Kidney (tissue), 22 donors: ENCODE measurements at places on chromosomes 12 and 14.

GRCh38 chr12:54598970-54599369 lies 10.5 kb upstream of the PPP1R1A start:
- DNase-seq = peak; percentile 63

- DNase-seq = no peak
These were observed 52.4 kb downstream of the DUSP6 start for GRCh38 chr12:89299931-89300330.

GRCh38 chr12:91383099-91383498 lies 200.5 kb upstream of the DCN start:
- peak; percentile 44 for DNase-seq

GRCh38 chr14:85714069-85714468 lies 184.1 kb downstream of the FLRT2 start:
- DNase-seq = no peak

GRCh38 chr12:104494137-104494792 lies 37.5 kb downstream of the CHST11 start:
- no peak for DNase-seq

GRCh38 chr14:61703342-61704129 lies 8.2 kb downstream of the HIF1A start:
- no peak for DNase-seq

- no peak for DNase-seq
These were observed 35.1 kb upstream of the BATF start for GRCh38 chr14:75487155-75487671.

DNA sequence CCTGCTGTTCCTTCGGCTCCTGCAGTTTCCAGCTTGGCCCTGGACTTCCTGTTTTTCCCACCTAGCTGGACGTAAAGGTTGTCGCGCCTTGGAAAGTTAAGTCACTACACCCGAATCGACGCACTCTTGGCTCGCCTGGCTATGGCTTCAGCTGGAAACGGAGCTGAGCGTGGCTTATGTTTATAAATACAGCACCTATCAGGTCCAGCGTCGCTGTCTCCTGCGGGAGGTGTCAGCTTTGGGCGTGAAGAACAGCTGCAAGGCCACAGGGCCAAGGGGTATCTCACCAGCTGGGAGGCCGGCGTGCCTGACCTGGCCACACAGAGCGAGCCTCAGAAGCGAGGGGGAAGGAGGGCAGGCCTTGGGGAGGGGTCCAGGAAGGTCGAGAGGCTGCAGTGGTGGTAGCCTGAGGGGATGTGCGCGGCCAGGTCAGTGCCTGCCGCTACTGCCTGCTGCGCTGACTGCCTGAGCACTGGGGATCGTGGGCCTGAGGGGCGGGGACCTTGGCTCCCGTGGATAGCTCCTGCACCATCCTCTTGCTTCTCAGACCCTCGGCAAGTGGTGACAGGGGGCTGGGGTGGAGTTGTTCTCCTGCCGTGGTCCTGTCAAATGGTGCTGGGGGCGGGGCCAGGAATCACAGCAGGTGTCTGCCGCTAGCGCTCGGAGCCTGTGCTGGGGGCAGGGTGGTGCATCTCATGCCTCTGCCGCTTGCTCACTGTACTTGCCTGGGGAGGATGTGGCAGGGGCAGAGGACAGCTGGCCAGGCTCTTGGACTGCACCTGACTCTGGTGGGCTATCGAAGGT lies 12.5 kb downstream of the PACS2 start:
- no peak for DNase-seq

DNA sequence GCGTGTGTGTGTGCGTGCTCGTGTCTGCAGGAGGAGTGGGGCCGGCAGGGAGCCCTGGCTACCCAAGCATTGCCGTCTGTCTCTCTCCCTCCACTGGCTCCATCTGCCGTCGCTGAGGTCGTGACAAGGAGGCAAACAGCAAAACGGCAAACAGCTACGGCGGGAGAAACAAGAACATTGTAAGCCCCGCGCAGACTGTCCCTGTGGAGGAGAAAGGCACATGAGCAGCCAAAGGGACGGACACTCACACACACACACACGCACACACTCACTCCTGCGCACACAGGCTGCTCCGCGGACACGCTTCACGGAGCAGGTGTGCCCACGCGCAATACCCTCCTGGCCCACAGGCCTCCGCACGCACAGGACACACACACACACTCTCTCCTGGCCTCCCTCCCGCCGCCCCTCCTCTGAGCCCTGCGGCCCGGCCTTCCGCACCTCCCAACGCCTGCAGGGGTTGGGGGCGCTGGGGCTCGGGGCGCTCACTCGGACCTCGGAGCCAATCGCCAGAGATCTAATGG lies 905 bp downstream of the CISTR start:
- peak; percentile 88 for DNase-seq

GRCh38 chr12:94777936-94778335 lies 127.6 kb upstream of the TMCC3 start:
- DNase-seq = no peak
